Stimulated activated CD8-positive, alpha-beta memory T cell treated with anti-CD3 and anti-CD28 coated beads, Interleukin-15, amount 100 ng/mL, for 4 hours (primary cell): ENCODE measurements at places on chromosomes 4 and X.

DNA sequence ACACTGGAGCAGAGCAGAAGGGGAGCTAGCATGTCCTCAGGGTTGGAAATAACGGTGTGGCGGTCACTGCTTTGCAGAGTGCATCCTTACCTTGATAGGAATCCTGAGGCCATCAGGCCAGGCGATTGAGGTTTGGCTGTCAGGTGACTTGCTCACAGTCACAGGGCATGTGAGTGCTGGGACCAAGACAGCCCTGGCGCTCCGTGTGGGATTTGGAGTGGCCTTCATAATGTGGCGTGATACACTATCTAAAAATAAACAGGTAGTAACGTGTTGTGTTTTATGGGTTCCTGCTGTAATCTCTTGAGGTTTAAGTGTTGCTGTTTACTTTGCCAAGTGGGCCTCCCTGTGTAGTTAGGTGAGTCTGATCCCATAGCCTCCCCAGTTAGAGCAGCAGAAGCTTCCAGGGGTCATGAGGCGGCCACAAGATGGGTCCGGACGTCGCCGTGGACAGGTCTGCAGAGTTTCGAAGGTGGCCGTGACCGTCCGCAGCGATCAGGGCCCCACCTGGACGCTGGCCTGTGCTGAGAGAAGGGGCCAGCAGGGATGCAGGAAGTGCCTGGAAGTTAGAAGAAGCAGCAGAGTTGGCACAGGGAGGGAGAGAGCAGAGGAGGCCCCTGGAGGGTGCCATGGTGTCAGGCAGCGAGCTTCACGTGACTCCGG is 27.7 kb downstream of the RGS12 start:
- no peak for DNase-seq

GRCh38 chr4:174604198-174604597 is 81.9 kb upstream of the HPGD start:
- DNase-seq: no peak

DNA sequence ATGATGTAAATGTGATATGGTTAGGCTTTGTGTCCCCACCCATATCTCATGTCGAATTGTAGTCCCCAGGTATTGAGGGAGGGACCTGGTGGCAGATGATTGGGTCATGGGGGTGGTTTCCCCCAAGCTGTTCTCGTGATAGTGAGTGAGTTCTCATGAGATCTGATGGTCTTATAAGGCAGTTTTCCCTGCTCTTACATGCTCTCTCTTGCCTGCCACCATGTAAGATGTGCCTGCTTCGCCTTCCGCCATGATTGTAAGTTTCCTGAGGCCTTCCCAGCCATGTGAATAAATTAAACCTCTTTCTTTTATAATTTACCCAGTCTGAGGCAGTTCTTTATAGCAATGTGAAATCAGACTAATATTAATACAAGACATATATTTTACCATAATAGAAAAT is 23.9 kb downstream of the BLOC1S4 start:
- no peak for DNase-seq

GRCh38 chrX:38117485-38117884 is 103.2 kb downstream of the SRPX start:
- no peak for DNase-seq

DNA sequence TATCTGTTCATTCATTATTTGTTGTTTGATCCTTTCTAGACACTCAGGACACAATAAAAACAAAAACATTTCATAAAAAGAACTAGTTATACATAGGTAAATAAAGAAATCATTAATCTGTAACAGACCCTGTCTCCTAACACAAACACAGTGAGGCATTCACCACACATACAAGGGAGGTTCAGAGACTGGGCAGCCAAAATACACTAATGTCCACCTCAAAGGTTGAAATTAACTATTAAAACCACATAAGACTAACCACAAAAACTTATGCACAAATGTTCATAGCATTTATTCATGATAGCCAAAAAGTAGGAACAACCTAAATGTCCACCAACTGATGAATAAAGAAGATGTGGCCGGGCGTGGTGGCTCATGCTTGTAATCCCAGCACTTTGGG is 7.8 kb downstream of the PAPSS1 start:
- no peak for DNase-seq

GRCh38 chr4:71785959-71786358 is 2.1 kb upstream of the GC start:
- DNase-seq: no peak

DNA sequence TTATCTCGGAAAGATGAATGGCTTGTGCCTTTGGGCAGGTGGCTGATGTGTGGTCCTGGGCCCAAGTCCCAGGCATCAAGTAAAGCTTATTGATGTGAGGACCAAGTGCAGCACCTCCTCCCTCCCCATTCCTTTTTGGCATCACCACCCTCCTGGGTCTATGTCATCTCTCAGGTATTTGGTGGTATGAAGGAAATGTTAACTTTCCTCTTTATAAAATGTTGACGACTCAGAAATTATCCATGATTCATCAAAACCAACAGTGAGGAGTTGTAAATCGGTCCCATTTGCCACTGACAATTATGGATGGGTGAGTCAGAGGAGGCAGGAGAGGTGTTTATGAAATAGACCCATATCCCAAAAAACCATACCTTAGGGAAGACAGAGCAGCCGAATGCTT is 229.4 kb upstream of the GATB start:
- DNase-seq: no peak

- no peak for DNase-seq
Observed at GRCh38 chrX:106917830-106918500, 2.2 kb upstream of the CLDN2 start.

DNA sequence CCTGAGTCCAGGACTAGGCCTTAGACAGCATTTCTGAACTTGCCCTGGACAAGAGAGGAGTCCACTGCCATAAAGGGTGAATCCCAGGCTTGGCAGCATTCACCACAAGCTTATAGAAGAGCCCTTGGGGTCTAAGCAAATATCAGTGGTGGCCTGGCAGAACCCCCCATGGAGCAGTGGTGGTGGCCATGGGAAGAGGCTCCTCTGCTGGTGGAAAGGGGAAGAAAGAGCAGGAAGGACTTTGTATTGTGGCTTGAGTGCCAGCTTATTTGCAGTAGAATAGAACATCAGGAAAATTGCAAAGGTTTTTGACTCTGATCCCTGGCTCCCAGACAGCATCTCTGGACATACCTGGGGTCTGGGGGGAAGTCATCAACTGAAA is 58.1 kb upstream of the STARD8 start:
- no peak for DNase-seq

GRCh38 chr4:55545641-55546505 is 836 bp downstream of the CLOCK start:
- DNase-seq: peak; percentile 43
